SW 1271 (cell line): ENCODE measurements at places on chromosomes 16 and 17.

GRCh38 chr17:82402865-82403264 lies 15.3 kb upstream of the HEXD start:
- no peak for DNase-seq

DNA sequence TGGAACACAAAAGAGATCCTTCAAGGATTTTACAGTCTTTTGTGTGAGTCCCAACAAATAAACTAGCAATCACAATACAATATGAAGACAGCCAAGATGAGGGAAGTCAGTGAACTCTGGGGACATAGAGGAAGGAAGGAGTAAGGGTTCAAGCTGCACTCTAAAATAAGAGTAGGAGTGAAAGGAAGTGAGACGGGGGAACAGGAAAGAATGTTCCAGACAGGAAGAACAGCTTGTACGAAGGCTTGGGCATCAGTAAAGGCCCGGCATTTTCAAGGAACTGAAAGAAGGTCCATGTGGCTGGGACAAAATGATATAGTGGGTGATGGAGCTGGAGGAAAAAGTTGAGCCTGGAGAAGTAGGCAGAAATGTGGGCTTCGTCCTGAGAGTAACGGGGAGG lies 4.5 kb downstream of the CCL17 start:
- no peak for DNase-seq

- no peak for DNase-seq
Observed at GRCh38 chr17:17937201-17937853, 34.9 kb downstream of the TOM1L2 start.

GRCh38 chr17:76556765-76557367 lies 17.0 kb downstream of the PRCD start:
- no peak for DNase-seq

DNA sequence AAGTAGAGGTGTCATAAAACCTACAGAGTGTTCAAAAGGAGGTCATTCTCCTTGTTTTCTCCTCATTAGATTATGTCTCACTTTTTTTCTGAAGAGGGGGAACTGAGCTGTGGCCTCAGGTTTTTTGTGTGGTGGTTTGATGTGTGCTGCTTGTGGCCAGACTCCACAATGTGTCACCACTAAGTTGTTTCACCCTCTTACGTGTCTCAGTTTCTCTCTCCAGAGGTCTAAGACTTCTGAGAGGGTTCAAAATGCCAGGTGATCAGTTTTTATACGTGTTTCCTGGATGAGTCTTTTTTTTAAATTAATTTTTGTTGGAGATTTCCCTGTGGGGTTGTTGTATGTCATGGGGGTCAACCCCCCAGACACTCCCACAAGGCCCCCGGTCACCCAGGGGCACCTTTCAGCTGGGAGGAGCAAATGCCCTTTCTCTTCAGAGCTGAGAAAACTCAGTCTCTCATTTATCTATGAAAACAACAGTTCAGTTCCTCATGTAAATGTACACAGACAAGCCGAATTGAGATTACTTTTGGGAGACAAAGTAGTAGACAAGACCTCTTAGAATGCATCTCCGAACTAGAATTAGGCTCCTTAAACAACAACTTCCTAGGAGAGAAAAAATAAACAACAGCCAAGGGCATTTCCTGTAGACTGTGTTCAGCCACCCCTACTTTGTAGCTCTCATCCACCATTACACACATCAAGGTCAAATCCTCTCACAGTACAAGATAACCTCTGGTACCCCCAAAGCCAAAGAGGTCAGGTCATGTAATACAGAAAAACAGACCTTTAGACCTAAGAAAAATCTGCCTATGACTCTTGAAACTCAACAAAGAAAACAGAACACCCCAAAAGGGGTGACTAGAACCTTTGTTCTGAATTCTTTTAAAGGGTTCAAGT lies 23.9 kb upstream of the TMEM98 start:
- no peak for DNase-seq
